ENCODE measurements at places on chromosomes 1 and 21.

GRCh38 chr1:57850176-57850940 is 426.5 kb upstream of the DAB1 start:
- DNase-seq: no peak

DNA sequence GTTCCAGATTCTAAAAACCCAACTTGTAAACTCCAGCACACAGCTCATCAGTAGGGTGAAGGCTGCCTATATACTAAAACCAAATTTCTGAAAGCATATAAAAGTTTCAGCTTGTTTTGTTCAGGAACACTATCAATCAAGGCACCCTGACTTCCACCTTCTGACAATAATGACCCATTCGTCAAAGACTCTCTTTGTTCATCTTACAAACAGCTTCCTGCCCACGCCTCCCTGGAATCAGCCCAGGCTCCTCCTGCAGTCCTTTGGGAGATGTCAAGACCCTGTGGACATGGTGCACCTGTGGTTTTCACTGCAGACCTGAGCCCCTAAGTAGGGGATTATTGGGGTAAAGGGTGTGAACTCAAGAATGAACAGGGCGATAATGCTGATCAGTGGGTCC is 178.9 kb upstream of the CAMK1G start:
- no peak for DNase-seq

DNA sequence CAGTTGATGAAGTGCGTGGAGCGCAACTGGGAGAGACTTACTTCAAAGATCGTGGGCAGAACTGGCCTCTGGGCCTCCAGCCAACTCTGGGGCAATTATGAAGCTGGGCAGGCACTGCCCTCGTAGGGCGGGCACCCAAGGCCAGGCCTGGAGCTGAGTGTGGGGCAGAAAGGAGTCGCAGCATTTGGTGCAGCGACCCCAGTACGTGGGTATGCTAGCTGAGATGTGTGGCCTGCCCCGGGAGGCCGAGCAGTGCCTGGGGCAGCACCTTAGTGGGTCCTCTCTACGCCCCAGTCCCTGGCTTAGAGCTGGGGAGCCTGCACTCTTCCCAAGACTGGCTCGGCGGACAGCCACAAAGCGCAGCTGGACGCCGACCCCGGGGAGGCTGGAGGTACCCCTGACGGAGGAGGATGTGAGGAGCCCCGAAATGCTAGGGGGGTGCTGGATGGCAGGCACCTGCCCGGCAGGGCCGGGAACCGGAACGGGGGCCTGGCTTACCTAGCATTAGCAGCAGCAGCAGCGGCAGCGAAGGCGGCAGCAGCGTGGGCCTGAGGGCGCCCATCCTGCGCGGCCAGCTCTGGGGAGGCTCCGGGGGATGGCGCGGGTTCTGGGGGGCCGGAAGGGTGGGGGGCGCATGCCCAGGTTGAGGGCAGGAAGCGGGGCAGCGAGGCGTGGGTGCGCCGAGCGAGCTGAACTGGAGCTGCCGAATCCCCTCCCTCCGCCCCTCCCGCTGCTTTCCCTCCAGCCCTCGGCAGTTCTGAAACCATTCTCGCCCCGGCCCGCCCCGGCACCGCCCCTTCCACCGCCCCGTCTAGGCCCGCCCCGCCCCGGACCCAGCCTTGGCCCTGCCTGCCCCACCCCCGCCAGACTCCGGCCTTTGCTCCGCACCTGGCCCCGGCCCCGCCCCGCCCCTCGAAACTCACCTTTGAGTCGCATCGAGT is at the start of gene IGSF8:
Gene IGSF8, minus strand, starts transcription at position 709 of the 941 bp plus-strand sequence. Its CDS starts 147 bp downstream, at position 562.
- DNase-seq: peak; percentile 89

DNA sequence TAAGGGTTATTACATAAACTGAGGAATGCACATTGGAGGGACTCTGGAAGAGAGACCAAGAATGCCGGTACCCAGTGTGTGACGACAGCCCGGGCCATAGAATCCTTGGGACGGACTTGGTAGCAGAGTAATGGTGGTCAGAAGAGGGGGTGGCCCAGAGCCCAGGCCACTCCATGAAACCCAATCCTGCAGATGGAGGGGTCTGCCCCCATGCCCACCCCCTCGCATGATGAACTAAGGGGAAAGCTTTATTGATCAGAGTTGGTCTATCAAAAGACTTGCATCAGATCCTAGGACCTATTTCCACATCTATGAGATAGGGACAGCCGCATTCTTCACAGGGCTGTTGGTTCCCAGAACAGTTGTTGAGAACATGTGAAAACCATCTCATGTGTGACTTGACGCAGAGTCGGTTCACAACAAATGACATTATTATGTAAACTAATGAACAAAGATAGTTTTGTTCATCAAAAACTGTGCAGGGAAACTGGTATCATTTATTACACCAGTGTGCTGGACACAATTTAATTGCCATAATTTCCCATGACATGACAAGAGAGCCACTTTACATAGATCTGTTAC is 21.5 kb upstream of the SDC3 start:
- DNase-seq: no peak

- peak; percentile 41 for DNase-seq
Observed at GRCh38 chr1:91603409-91603808, 102.8 kb downstream of the CDC7 start.

DNA sequence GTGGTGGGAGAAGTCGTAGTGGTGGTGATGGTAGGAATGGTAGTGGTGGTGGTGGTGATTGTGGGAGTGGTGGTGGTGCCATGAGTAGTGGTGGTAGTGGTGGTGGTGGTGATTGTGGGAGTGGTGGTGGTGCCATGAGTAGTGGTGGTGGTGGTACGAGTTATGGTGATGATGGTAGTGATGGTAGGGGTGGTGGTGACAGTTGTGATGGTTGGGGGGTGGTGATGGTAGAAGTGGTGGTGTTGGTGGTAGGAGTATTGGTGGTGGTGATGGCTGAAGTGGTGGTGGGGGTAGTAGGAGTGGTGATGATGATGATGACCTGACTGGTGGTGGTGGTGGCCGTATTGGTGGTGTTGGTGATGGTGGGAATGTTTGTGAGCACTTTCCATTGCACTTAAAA is 107.1 kb downstream of the DISC1 start:
- DNase-seq: no peak

DNA sequence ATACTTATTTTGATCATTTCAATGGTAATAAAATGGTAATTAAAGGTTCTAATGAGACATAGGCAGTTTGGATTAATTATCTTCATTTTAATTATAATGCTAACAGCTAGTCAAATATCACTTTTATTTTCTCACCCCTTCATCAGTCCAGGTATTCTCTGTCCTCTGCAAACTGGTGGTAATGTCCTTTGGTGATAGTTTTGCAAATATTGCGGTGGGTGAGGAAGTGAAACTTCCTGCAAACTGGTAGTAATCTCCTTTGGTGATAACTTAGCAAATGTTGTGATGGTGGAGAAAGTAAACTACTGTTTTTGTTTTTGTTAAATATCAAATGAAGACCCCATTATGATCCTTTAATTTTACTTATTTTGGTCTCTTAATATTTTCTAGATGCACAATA is 209.0 kb downstream of the AMY1C start:
- DNase-seq: no peak

- no peak for DNase-seq
Observed at GRCh38 chr1:246351721-246352120, 155.4 kb downstream of the SMYD3 start.
